ENCODE measurements at places on chromosomes 12 and 14.

DNA sequence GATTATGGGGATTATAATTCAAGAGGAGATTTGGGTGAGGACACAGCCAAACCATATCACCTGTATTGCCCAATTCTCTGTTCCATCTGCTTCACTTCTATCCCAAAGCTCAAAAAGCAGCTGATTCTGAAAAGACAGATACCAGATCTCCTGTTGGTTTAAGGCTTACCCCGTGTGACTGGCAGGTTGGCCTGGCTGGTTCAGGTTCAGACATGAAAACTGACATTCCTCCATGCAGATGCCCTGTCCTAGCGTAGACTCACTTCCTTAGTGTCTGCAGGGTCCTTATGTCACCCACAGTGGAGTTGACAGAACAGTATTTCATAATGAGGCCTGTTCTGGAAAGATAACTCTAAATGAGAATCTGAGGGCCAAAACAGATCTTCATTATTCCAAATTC is 61.1 kb upstream of the FLRT2 start:
- DNase-seq, result no peak

DNA sequence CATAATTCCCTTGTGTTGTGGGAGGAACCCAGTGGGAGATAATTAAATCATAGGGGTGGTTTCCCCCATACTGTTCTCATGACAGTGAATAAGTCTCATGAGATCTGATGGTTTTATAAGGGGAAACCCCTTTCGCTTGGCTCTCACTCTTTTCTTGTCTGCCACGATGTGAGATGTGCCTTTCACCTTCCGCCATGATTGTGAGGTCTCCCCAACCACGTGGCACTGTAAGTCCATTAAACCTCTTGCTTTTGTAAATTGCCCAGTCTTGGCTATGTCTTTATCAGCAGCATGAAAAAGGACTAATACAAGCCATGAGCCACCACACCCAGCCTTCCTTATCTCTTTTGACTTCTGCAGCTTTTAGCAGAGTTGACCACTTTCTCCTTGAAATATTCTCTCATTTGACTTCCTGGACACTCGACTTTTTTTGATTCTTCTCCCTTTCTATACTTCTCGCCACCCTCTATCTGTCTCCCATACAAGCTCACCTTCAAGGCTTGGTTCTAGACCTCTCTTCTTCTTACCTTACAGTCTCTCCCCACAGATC is 2.3 kb downstream of the MTERF2 start:
- no peak for DNase-seq

GRCh38 chr12:60162988-60163720 is 567.3 kb downstream of the SLC16A7 start:
- DNase-seq, result no peak

- DNase-seq, result no peak
Measured at GRCh38 chr12:101969-102878, 35.7 kb downstream of the IQSEC3 start.

DNA sequence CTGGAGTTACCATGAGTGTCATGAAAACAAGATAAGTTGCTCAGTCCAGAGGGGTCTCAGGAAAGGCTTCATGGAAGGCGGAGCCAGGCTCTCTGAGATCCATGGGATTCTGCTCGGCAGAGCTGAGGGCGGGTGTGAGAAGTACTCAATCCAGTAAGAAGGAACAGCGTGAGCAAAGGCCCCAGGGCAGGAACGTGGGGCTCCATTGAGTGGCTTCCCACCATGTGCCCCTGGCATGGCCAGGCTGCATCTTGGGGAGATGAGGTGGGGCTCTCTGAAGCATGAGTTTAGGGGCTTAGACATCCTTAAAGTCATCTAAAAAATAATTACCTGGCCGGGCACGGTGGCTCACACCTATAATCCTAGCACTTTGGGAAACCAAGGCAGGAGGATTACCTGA is 58.0 kb downstream of the ARL6IP4 start:
- no peak for DNase-seq

DNA sequence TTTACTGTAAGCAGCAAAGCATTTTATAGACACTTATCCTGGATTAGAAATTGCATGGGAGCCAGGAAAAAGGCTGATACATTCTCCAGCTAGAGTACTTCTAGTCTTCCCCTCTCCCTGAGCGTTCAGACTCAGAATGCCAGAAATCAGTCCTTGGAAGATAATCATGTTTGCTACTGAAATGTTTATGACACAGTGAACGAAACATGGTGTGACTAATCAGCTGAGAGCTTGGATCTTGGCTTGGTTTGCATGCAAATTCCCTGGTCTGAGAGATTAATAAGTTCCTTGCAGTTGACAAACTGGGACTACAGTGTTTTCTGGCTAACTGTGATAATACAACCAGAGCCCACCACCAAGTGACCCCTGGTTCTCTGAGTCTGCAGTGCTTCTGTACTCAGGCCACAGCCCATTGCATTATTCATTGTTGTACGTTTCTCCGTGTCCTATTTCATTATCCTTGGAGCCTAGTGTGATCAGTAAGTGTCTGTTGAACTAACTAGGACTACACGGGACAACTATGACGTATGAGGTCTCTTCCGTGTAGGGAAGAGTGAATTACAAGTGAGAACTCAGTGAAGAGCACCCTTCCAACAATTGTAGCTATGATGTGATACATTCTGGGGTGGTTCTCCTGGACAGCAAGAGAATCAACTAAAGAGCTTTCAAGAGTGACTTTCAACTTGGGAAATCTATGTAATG is 34.6 kb upstream of the EVL start:
- peak; percentile 17 for DNase-seq

GRCh38 chr14:104392001-104392395 is 187.6 kb upstream of the C14orf180 start:
- DNase-seq, result no peak

- DNase-seq, result no peak
Measured at GRCh38 chr14:76755610-76756370, 5.5 kb upstream of the VASH1 start.

DNA sequence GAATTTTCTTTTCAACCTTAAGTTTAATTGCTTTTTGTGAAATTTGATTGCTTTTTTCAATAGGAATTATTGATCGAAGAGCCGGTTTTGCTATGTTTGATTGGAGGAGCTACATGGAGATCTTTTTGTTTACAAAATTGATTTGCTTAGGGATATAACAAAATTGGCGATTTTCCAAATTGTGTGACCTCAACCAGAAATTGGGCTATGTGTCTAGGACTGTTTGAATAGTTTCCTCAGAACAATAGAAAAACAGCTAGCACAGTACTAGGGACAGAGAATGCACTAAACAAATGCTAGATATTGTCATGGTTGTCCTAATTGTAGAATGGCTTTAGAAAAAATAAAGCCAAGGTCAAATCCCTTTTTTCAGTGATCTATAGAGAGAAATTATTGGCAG is 2.4 kb downstream of the SLC17A8 start:
- DNase-seq, result no peak

- no peak for DNase-seq
Measured at GRCh38 chr14:104817930-104818713, 17.2 kb downstream of the ZBTB42 start.

- no peak for DNase-seq
Measured at GRCh38 chr14:64493455-64493854, 10.2 kb downstream of the ZBTB25 start.

- no peak for DNase-seq
Measured at GRCh38 chr12:14756334-14757143, 46.7 kb downstream of the WBP11 start.

DNA sequence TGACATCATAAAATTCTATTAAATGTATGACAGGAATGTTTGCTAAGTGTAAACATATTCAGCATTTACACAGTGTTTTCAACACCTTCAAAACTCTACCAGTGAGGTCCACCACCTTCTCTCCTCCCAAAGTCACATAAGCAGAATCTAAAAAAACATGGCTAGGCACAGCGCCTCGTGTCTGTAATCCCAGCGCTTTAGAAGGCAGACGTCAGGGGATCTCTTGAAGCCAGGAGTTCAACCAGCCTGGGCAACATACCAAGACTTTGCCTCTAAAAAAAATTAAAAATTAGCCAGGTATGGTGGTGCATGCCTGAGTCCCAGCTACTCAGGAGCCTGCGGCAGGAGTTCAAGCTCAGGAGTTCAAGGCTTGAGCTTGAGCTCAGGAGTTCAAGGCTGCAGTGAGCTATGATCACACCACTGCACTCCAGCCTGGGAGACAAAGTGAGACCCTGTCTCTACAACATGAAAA is 30.0 kb downstream of the NUMB start:
- no peak for DNase-seq

GRCh38 chr12:40192704-40193255 is 32.0 kb upstream of the LRRK2 start:
- DNase-seq, result no peak

DNA sequence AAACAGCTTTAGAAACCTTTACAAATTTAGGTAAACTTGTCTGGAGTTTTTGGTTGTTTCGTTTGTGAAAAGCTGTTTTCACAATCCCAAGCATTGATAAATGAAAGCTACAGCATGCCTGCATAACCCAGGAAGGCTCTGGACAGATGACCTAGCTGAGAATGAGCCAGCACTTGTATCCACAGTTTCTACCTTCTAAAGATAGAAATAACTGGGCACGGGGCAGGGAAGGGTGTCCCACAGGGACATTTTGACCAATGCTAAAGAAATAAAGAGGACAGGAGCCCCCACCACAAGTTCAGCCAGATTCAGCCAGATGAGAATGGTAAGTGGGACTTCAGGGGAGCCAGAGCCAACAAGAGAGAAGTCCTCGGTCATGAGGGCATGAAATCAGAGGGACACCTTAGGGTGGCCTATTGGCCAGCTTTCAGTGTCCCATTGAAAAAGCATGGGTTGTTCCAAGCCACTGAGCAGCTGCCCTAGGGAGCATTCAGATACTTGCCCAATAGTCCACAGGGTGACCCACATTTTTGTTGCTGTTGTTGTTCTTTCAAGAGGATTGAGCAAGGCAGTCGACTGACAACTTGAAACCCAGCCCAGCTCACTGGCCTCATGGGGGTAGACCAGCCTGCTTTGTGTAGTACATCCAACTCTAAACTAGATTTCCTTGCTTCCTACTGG is 140.3 kb upstream of the NUDT4 start:
- DNase-seq, result no peak

DNA sequence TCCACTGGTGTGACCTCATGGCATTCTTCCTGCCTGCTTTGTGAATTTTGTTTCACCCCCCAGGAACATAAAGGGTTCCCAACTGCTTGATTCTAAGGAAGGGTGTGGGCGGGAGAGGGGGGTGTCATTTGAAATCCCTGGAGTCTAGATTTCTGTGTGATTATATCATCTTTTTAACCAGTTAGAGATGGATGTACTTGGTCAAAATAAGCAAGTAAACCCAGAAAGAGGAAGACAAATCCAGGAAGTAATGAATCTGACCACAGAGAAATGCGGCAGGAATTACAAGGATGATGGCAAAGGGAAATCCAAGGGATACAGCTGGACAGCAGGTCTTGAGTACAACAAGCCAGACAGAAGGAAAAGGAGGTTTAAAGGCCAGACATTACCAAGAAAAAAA is 38.9 kb downstream of the DMAC2L start:
- DNase-seq, result peak; percentile 11

GRCh38 chr14:68670359-68670715 is 122.5 kb downstream of the ZFP36L1 start:
- DNase-seq, result no peak
